Psoas muscle (tissue), 8 donors: ENCODE measurements at places on chromosomes 4 and X. TPM values are rescaled to one million over a fixed set of nuclear protein-coding genes. Genes with fewer than 3 reads are reported as not detected.

GRCh38 chr4:8101213-8102075 lies 57.2 kb downstream of the ABLIM2 start:
- H3K4me1 ChIP-seq = peaks cover 64% of the 10 kb centered on the region
- no peaks in the 10 kb centered on the region for H3K36me3 ChIP-seq

DNA sequence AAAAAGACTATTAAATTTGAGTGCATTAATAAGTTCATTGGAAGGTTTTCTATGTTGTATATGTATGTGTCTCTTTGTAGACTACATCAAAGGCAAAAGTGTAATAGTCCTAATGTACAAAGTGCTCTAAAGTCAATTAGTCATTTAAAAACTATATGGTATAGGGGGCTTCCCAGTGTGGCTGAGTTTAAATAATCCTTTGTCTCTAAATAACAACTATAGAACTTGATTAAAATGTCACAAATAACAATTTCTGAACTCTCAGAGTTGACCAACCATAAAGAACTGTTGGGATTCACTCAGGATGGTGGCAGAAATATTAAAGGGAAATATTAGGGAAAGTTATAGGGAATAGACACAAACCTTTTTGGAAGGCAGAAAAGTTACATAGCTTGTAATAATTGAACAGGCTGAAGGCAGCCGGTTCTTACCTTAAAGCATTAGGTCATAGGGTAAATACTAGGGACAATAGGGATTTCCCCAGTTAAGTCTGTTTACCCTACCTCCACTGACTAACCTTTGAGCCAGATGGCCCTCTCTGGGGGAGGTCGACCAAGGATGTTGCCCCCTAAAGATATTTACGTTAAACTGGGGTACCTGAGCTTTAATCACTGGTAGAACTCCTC lies 1054.2 kb downstream of the ARAP2 start:
- no peaks in the 10 kb centered on the region for H3K4me1 ChIP-seq
- no peak overlapping the region for H3K27ac ChIP-seq
- H3K36me3 ChIP-seq = no peaks in the 10 kb centered on the region

GRCh38 chr4:23036503-23036902 lies 343.8 kb downstream of the GBA3 start:
- no peaks in the 10 kb centered on the region for H3K36me3 ChIP-seq
- H3K4me3 ChIP-seq = no peak overlapping the region
- H3K27ac ChIP-seq = no peak overlapping the region

MAGEA2 gene
- not detected for total RNA-seq

CT47B1 gene
- not detected for total RNA-seq

SPP1 gene
- total RNA-seq = 8.0 TPM
